Stimulated activated CD8-positive, alpha-beta memory T cell treated with anti-CD3 and anti-CD28 coated beads, Interleukin-7, amount 100 ng/mL, for 24 hours (primary cell): ENCODE measurements at places on chromosomes 1 and 21.
A peak's percentile ranks its signal among the peaks of the same experiment; 100 is the strongest.

- DNase-seq: no peak
These were observed 383.0 kb upstream of the NFIA start for GRCh38 chr1:60699325-60699724.

DNA sequence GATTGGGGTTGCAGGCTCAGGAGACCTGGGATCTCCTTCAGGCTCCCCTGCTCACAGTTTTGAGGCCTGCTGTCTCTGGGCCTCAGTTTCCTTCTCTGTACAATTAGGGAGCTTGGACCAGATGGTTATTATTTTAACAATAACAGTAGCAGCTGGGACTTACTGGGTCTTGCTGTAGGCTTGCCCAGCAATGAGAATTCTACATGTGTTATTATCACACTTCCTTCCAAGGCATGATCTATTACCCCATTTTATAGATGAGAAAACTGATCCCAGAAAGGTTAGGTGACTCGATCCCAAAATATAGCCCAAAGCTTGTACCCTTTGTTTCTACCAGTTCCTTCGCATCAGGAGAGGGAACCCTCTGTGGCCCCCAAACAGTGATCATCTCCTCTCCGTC is 153.8 kb downstream of the PTPRU start:
- no peak for DNase-seq

DNA sequence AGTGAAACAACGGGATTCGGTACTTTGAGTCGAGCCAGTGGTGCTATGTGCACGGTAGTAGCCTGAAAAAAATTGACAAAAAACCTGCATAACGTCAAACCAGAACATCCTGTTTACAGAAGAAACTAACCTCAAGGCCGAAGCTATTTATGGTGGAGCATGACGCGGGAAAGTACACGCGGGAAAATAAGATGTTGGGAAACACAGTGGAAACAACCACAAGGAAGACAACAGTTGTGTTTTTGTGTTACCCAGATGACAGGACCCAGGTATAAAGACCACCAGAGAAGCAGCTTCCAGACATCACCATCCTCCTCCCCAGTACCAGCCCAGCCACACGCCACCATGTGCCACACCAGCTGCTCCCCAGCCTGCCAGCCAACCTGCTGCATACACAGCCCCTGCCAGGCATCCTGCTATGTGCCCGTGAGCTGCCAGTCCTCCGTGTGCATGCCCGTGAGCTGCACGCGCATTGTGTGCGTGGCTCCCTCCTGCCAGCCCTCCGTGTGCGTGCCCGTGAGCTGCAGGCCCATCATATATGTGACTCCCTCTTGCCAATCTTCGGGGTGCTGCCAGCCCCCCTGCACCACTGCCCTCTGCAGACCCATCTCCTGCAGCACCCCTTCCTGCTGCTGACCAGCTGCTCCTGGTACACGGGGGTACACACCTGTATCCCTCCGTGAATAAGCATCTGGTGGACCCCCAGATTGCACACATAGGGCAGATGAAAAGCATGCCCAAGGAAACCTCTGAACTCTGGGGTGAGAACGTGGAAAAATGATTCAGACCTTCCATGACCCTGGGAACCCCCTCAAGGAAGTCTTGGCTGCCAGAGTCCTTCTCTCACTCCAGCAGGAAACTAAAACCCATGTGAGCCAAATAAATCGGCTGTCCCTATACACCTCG is at the start of gene KRTAP12-3:
Gene KRTAP12-3, plus strand, starts transcription at position 298 of the 906 bp plus-strand sequence. Its CDS starts 48 bp downstream, at position 346.
- no peak for DNase-seq

GRCh38 chr1:235297579-235297978 is 30.4 kb downstream of the ARID4B start:
- DNase-seq: no peak

DNA sequence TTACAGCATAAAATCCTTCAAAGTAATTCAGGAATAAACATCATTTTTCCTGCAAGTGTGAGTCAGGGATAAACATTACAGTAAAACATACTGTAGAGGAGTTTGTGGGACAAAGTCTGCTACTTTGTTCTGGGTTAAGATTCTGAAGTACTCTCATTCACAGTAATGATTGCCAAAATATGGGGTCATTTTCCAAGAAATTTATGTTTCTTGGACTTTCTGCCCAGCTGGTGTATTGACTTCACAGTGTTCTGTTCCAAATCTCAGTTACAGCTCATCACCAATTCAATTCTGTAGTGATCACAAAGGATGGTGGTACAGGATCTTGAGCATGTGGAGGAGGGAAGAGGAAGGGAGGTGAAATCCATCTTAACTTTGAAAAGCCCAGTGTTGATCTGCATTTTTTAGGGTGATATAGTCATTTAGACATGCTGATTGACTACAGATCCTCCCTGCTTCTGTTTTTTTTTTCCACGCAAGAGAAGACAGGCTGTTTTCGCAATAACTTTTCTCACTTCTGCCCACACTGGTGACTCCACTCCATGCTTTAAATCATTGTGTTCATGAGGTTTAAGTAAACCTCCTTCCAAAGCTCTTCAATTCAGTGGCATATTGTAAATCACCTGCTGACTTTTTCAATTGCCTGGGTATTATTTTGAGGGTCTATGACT is 60.4 kb upstream of the C1orf53 start:
- DNase-seq: no peak

GRCh38 chr1:234704106-234704887 is 94.3 kb upstream of the IRF2BP2 start:
- no peak for DNase-seq

- DNase-seq: no peak
These were observed 46.7 kb upstream of the CXADR start for GRCh38 chr21:17466166-17466565.

- no peak for DNase-seq
These were observed 56.3 kb upstream of the NFASC start for GRCh38 chr1:204814166-204814884.

GRCh38 chr1:57041901-57042300 is 76.1 kb upstream of the C8B start:
- no peak for DNase-seq

GRCh38 chr1:53465023-53465957 is 6.1 kb downstream of the DMRTB1 start:
- DNase-seq: no peak

DNA sequence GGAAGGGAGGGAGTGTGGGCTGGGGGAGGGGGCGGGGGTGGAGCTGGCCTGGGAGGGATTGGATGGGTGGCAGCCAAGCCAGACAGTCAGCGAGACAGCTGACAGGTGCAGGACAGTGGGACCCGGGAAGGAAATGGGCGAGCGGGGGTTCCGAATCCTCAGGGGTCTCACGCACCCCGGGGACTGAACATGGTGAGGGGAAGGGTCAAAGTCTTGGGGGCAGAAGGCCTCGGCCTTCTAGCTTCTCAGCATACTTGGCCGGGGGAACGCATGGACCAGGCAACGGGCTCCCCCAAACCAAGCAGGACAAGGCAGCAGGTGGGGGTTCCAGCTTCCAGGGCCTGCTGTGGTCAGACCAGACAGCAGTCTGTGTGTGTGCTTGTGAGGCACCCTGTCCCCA is 23.1 kb downstream of the CASZ1 start:
- no peak for DNase-seq

DNA sequence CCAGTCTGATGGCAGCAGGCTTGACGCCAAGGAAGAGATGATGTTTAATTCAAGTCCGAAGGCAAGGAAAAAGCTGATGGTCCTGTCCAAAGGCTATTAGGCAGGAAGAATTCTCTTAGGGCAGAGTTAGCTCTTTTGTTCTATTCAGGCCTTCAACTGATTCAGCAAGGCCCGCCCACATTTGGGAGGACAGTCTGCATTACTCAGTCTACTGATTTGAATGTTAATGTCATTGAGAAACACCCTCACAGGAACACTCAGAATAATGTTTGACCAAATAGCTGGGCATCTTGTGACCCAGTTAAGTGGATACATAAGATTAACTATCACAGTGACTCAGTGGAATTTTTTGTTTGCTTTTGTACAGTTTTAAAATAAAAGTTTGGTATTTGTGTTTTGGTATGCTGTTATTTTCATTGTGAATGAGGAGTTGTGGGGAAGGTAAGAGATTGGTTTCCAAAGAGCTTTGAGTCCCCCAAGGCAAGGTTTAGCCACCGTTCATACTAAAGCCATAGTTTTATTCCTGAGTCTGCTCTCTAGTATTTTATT is 1.7 kb upstream of the ZNF691 start:
- no peak for DNase-seq

DNA sequence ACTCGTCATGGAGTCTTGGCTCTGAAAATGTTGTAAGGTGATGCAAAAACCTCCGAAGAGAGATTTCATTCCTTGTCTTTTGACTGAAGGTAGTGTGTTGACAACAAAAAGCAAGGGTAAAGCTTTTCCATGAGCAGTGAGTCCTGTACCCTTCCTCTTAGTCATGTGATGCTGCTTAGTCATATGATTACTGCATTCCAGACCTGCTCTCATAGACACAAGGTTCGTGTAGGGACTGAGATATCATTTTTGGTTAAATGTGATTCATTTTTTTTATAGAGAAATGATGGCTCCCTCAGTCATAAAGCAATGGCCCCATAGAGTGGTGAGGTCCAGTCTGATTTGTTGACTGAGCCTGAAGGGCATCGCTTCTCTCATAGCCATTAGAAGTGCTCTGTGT is 9.2 kb downstream of the KCNJ6 start:
- DNase-seq: no peak

GRCh38 chr1:36355811-36356210 is 29.9 kb downstream of the STK40 start:
- DNase-seq: no peak

GRCh38 chr1:37486680-37487618 is 12.6 kb downstream of the ZC3H12A start:
- DNase-seq: peak; percentile 67

- no peak for DNase-seq
These were observed 30.3 kb downstream of the KIFAP3 start for GRCh38 chr1:170044187-170044586.

- no peak for DNase-seq
These were observed 67.6 kb upstream of the ST6GALNAC5 start for GRCh38 chr1:76799700-76800099.

- no peak for DNase-seq
These were observed 41.9 kb upstream of the FCRL4 start for GRCh38 chr1:157639800-157640199.

- no peak for DNase-seq
These were observed 40.5 kb upstream of the FHAD1 start for GRCh38 chr1:15206418-15207030.

DNA sequence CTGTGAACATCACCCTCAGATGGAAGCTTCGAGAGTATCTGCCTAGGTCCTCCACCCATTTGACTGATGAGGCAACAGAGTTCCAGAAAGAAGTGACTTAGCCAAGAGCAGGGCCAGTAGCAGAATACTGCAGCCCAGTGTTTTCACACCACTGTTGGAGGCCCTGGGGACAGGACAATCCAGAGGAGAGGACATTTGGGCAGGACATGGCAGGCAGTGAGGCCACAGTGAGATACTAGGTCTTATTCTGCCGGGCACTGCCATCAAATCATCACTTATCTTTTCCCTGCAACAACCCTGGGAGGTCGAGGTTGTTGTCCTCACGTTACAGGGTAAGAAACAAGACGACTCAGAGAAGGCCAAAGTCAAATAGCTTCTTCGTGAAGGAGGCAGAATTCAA is 5.5 kb upstream of the FOXO6 start:
- no peak for DNase-seq

- DNase-seq: no peak
These were observed 18.9 kb downstream of the SGIP1 start for GRCh38 chr1:66552829-66553228.

DNA sequence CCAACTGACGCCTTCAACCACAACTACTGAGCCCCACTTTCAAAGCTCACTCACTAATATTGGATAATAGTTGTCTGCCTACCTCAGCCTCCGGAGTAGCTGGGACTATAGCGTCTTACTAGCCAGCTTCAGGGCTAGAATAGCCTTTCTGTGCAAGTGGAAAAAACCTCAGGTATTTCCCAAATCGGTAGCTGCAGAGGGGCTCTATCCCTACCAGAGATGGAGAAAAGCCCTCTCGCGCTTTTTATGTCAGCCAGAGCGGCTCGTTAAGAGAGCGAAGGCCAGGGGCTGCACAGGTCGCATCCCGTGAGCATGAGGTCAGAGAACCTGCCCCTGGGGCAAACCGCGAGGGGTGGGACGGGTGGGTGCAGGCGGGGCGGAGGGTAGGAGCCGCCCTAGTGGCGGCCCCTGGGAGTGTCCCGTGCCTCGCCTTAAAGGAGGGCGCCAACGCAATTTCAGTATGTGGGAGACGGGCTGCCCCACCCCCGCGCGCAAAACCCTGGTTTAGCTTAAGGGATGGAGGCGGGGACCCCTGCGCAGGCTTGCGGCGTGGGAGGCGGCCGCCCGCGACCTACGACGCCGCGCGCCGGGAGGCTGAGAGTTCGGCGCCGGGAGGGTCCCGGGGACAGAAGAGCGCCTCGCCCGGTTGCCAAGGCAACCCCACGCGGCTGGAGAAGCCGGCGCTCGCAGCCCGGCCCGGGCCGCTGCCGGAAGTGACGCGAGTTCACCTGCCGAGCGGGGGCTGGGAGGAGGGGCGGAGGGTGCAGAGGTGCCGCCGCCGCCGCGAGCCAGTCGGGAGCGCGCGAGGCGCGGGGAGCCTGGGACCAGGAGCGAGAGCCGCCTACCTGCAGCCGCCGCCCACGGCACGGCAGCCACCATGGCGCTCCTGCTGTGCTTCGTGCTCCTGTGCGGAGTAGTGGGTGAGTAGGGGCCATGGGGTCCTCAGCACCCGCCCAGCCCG is at the start of gene CXADR:
Gene CXADR, plus strand, starts transcription at position 791 of the 961 bp plus-strand sequence. Its CDS starts 87 bp downstream, at position 878.
- DNase-seq: peak; percentile 34

DNA sequence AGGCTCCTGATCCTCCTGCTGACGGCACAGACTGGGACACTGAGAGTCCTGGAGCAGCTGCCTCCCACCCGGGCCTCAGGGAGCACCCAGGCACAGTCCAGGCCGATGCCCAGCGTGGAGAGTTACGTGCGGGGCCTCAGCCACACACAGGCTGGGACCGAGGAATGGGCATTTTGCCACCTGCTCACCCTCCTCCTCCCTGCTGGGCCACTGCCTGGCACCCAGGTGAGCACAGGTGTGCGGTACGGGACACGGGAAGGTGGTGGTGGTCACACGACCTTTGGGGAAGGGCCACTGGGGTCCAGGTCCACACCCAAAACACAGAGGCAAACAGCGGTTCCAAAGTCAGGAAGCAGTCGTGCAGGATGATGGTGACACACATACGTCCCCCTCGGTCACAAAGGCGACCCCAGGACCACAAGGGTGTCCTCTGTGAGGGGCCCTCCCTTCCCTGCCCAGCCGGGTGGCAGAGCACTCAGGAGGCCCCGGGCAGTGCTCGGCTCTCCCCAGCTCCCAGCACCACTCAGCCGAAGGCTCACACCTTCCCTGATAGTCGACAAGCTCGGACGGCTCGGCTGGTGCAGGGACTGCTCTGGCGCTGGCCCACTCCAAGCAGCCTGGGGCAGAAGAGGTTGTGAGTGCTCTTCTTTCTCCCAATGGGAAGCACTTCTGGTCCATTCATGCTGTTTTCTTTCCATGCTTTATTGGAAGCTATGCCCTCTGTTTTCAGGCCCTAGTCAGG is 14.3 kb downstream of the MORN1 start:
- DNase-seq: no peak

- no peak for DNase-seq
These were observed 98.4 kb upstream of the TNR start for GRCh38 chr1:175841738-175842187.
